Suprapubic skin (tissue), 4 donors: ENCODE measurements at places on chromosomes 2 and 18.

DNA sequence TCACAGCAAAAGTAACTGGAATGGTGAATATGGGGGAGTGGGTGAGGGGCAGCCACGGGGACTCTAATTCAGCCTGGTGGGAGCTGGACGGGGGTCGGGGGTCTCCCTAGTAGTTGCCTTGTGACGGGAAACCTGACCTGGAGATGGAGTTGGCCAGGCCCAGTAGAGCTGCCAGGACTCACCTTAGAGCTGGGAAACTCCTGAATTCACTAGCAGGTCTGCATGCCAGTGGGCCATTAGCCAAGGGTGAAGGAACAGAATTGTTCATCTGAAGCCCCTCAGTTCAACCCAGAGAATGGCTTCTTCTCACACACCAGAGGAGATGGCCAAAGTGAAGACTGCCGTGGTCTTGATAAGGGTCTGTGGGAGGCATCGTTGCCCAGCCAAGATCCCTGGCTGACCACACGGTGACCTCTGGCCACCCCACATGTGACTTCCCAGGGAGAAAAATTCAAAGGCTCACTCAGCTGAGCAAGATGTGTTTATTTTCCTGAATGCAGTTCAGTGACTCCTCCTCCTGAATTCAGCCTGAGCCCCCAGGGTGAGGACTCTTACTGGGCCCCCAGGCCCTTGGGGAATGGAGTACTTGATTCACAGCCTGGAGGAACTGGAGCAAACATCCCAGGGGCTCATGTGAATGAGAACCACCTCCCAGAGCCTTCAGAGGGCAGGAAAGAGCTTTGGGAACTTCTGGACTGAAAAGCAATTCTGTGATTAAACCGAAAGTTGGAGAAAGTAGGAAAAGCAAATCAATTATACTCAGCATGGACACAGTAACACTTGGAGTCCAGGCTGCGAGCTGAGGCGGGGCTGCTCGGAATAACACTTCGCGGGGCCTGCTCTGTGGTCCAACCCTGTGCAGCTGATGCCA lies 25.2 kb downstream of the MOCOS start:
- no peak for DNase-seq

DNA sequence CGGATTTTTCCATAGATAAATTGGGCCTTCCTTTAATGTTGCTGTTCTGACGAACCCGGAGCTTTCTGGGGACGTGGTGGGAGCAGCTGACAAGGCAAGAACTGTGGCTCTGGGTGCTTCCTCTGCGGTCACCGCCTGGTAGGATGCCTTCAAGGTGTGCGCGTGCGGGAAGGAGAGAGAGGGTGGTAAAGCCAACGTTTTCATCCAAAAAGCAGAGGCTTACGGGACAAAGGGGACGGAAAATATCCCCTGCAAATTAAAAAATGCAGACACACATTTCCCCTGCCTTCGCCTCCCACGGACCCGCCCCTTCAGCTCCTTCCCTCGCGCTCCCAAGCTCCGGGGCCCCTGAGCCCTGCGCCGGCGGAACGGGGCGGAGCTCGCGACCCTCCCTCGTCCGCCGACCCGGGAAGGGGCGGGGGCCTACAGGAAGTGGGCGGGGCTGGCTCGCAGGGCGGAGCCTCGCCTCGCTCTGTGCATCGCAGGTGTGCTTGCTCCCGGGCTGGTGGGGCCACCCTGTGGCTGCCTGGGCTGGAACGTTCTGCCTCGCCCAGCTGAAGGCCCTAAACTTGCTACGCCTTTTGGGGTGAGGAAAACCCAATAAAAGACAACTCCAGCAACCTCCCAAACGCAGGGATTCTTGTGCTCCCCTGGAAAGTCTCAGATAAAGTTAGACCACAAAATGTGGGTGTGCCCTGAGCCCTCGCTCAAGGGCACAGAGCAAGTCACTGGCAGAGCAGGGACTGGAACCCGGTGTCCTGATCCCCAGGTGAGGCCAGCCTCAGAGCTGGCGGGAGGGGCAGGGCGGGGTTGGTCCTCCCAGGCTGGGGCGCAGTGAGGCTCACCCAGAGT lies 25.4 kb upstream of the SLC66A3 start:
- no peak for DNase-seq

GRCh38 chr2:105427485-105427884 lies 28.6 kb upstream of the FHL2 start:
- DNase-seq = no peak

DNA sequence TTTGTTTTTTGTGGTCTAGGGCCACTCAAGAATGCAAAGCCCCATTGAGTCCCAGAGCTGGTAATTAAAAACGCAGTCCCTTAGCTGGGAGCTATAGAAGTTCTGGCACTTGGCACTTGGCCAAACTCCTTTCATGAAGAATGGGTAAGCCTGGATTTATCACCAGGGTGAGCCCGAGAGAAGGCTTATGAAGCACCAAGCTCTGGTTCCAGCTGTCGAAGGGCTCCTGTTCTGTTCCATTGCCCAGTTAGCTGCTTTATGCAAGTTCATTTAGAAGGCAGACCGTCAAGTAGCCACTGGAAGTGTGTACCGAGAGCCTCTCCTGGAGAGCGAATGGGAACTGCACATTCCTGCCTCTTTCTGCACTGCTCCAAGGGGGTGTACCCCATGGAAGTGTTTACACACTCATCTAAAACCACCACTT lies 14.2 kb downstream of the ECEL1 start:
- no peak for DNase-seq

DNA sequence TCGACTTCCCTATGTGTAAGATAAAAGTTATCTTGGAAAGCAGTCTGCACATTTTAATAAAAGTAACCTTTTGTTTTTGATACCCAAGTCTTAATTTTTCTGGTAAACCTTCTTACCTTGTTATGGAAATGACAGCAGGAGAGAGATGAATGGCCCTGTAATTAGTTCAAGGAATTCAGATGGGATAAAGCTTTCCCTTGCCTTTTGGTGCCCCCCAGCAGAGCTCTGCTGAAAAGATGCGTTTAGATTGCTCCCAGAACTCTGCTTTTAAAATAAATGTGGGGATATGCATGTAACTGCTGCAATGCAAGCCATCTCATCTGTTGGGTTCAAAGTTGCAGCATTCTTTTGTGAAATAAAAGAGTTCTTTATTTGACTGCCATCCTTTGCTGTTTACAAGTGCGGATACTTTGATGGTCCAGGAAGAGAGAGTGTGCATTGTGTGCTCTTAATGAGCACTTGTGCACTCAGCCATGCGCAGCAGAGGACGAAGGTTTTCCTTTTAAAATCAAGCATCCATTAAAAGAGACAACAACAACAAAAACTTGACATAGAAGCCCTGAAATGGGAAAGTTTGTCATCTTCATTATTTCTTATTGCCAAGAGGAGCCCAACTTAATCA lies 176.7 kb upstream of the ST6GAL2 start:
- DNase-seq = no peak

DNA sequence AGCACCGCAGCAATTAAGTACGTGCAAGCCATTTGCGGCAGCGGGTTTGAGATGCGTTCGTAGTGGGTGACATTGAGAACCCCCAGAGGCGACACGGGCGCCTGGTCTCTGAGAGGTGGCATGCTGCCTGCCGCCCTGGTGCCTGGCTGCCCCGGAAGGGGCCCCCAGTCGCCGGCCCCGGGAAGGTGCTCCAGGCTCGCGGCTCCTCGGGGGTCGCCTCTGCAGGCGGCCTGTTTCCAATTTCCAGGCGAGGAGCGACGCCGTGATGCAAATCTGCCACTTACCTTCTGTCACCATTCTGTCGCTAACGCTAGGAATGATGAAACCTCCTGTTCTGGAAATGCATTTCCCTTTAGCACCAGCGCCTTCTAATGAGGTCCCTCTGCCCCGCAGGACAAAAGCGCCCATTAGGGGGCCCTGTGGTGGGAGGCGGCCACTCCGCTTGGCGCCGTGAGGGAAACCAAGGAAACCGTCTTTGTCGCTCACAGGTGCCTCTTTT lies 13.0 kb downstream of the KIF5C start:
- no peak for DNase-seq

GRCh38 chr18:2564373-2564772 lies 6.9 kb downstream of the METTL4 start:
- no peak for DNase-seq

GRCh38 chr2:56299171-56299691 lies 115.4 kb downstream of the CCDC85A start:
- DNase-seq = no peak
